Dorsolateral prefrontal cortex (tissue), 122 donors: ENCODE measurements at places on chromosomes 7 and 10.

- no peak for DNase-seq
Observed at GRCh38 chr7:94374721-94375566, 19.8 kb upstream of the COL1A2 start.

DNA sequence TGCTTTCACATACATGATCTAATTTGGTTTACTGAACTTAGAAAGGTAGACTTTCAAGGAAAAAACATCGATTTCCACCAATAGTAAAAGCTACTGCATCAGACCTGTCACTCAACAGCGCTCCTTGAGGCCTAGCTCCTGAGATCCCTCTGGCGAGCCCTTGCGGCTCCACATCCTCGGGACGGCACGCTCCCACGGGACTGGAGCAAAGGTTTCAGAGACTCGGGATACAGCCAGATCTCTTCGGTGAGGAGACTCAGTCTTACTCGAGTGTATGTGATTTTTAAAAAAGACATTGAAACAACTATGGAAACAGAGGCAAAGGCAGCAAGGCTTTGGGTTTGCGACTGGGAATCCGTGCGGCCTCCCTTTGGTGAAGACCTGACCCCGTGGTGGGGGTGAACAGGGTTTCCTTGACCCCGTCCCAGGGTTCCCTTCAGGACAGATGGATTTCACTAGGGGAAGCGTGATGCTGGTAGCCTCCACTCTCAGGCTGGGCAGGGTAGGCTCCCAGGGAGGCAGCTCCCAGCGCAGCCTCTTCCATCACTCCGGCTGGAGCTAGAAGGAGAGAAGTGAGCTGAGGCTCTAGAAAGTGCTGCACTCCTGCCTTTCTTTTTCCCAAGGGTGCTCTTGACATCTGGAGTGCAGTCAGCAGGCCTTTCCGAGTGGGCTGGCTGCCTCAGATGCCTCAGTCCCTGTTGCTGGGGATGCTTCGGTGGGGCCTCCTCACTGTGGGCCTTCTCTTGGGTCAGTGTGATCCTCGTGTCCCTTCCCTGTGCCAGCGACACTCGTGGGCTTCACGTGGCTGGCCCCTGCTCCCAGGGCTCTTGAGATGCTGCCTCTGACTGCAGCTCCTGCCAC lies 5.8 kb upstream of the ATP6V0E2 start:
- DNase-seq: no peak

- DNase-seq: no peak
Observed at GRCh38 chr7:4800926-4801838, 25.8 kb downstream of the AP5Z1 start.

GRCh38 chr10:30987463-30987862 lies 44.2 kb downstream of the ZNF438 start:
- DNase-seq: no peak

- DNase-seq: no peak
Observed at GRCh38 chr7:25951414-25952260, 200.4 kb upstream of the NFE2L3 start.

DNA sequence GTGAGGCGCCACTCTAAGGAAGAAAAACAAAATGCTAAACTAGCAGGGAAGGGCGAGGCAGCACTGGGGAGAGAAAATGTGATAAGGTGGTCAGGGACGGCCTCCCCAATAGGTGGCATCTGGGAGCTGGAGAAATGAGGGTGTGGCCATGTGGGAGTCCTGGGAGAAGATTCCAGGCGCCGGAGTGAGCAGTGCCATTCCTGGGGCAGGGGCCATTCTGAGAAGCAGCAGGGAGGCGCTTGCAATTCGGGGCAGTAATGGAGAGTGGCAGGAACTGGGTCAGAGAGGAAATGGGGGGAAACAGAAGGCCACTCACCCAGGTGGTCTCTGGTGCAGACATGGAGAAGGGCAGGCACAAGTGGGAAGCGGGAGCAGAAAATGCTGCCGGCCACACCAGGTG lies 61.8 kb upstream of the LRRC18 start:
- no peak for DNase-seq

- no peak for DNase-seq
Observed at GRCh38 chr7:960269-960871, 5.9 kb upstream of the ADAP1 start.

- peak; percentile 8 for DNase-seq
Observed at GRCh38 chr10:70328967-70329366, 45.2 kb upstream of the NPFFR1 start.

DNA sequence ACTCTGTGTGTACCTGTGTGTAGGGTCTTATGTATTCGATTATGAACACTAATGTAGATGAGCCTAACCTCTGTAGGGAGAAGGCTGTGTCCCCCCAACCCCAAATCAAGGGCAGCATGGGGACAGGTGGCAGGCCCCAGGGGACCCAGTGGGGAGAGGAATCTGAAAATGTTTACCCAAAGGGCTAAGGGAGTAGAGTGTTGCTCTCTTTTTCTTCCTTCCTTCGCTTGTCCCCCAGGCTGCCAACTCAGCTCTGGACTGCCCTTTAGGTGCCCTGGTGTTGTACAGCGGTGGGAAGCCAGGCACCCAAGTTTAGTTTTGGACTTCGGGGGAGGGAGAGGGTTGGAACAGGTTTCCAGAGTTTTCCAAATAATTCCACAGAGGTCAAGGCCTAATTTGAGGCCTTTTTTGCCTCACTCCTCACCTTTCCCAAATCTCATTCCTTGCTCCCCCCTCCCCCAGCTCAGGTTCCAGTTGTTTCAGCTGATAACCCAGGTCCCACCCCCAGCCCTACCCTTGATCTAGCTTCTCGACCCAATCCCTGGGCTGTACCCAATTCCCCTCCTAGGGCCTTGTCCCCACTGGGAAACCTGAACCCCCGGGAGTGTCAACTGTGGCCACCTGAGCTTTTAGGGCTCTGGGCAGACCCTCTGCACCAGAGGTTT lies 9.1 kb upstream of the PAX2 start:
- no peak for DNase-seq

- peak; percentile 27 for DNase-seq
Observed at GRCh38 chr7:78558566-78558965, 760.0 kb downstream of the PHTF2 start.

GRCh38 chr10:84540022-84540616 lies 211.7 kb downstream of the CCSER2 start:
- no peak for DNase-seq

- DNase-seq: no peak
Observed at GRCh38 chr10:114261076-114261475, 22.0 kb downstream of the VWA2 start.

DNA sequence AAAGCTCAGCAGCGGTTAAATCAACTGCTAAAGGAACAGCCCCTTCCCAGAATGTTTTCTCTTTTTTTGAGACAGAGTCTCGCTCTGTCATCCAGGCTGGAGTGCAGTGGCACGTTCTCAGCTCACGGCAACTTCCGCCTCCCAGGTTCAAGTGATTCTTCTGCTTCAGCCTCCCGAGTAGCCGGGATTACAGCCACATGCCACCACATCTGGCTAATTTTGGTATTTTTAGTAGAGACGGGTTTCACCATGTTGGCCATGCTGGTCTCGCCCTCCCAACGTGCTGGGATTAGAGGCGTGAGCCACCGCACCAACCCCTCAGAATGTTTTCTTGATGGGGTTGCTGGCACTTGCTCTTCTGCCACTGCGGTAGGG lies 59.8 kb upstream of the IL6 start:
- DNase-seq: no peak

DNA sequence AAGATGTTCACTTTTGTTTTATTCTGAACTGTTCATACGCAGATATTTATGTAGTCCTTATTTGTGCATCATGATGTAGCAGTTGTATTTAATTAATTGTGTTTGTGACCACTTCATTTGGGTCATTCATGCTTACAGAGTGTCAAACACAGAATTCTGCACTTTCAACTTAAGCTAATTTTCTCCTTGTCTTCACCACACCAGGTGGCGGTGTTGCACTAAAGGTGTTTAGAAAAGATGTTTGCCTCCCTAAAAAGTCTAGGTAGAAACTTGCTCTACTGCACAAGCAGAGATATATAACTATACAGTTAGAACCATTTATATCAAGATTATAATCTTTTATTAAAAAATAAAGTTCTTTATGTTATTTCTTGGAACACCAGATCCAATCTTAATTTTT lies 1.3 kb upstream of the TAS2R38 start:
- no peak for DNase-seq

- no peak for DNase-seq
Observed at GRCh38 chr7:106568680-106569499, 92.1 kb downstream of the CCDC71L start.

DNA sequence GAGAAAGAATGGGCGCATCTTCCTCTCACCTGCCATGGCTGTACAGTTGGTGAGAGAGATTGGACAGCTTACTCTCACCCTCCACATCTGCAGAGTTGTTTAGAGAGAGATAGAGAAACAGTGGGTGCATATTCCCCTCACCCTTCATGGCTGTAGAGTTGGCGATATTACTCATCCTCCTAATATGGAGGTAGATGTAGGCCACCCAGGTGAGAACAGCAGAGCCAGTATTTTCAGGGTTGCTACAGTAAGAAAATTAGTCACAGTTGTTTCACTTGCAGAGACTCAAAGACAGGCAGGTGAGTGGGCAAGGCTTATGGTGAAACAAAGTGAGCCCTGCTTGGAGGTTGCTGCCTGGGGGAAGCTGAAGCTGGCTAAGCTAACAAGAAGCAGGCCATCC lies 65.0 kb upstream of the PFKP start:
- DNase-seq: no peak

- peak; percentile 30 for DNase-seq
Observed at GRCh38 chr7:5526100-5526905, 102.7 kb upstream of the TNRC18 start.
